Stomach (tissue), 19 donors: ENCODE measurements at places on chromosomes 16 and 17. TPM values are rescaled to one million over a fixed set of nuclear protein-coding genes. Genes with fewer than 3 reads are reported as not detected.

DNA sequence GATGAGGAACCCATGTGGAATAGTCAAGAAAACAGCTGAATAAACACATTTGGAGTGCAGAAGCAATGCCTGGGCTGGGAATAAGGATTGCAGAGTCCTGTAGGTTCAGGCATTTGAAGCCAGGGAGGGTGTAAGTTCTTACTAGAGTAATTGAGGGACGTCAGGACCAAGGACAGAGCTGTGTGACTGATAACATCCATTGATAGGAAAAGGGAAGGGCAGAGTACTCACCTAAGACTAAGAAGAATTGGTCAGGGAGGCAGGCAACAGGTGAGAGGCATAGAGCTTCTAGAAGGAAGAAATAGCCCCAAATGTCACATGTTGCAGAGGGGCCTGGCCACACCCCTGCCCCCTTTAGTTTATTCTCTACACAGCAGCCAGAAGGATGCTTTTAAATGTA lies 79.8 kb upstream of the TMEM132E start:
- H3K4me1 ChIP-seq: no peaks in the 10 kb centered on the region
- no peak overlapping the region for H3K27ac ChIP-seq
- peak; percentile 62 for DNase-seq
- no peaks in the 10 kb centered on the region for H3K36me3 ChIP-seq
- H3K4me3 ChIP-seq: no peak overlapping the region

- no peak overlapping the region for H3K4me3 ChIP-seq
- no peak overlapping the region for H3K27ac ChIP-seq
- H3K36me3 ChIP-seq: no peaks in the 10 kb centered on the region
- H3K27me3 ChIP-seq: peaks cover 13% of the 10 kb centered on the region
- H3K4me1 ChIP-seq: no peaks in the 10 kb centered on the region
- DNase-seq: no peak
Observed at GRCh38 chr17:78568494-78569115, 8.6 kb downstream of the DNAH17 start.

DNA sequence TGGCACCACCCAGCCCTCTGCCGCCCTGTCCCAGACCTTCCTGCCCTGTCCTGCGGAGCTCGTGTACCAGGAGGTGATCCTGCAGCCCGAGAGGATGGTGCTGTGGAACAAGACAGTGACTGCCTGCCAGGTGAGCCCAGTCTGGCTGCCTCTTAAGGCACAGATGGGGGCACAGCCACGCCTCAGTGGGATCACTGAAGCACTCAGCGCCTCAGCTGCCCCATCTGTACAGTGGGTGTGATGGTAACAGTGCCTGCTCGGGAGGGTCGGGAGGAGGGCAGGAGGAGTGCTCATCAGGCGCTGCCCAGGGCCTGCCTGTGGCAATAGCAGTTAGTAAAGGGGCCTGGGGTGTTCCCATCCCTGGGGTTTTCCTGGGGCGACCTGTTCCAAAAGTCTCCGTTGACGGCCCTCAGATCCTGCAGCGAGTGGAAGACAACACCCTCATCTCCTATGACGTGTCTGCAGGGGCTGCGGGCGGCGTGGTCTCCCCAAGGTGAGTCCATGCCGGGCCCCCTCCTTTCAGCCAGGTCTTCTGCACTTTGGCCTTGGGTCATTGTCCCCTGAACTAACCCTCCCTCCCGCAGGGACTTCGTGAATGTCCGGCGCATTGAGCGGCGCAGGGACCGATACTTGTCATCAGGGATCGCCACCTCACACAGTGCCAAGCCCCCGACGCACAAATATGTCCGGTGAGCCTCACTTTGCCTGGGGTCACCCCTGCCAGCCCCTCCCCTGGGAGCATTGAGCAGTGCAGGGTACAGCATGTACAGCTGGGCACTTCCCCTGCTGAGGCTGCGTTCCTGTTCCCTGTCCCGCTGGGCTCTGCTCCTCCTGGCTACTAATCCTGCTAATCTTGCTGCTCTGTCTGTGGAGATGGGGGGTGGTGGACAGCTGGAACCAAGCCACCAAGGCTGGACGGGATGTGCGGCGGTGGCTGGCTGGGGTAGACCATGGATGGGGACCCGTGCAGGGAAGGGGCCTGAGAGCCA lies 4.5 kb upstream of the TCAP start:
- H3K27me3 ChIP-seq: no peaks in the 10 kb centered on the region
- peaks cover 21% of the 10 kb centered on the region for H3K36me3 ChIP-seq
- peaks cover 44% of the 10 kb centered on the region for H3K4me1 ChIP-seq
- no peak overlapping the region for H3K27ac ChIP-seq
- DNase-seq: no peak
- H3K4me3 ChIP-seq: no peak overlapping the region

- H3K4me1 ChIP-seq: no peaks in the 10 kb centered on the region
- H3K27ac ChIP-seq: no peak overlapping the region
- no peaks in the 10 kb centered on the region for H3K27me3 ChIP-seq
- peak; percentile 30 for DNase-seq
- no peaks in the 10 kb centered on the region for H3K36me3 ChIP-seq
Observed at GRCh38 chr16:71637398-71637797, 11.4 kb downstream of the MARVELD3 start.

GRCh38 chr16:89312598-89313299 lies 95.2 kb downstream of the ZNF778 start:
- peaks cover 25% of the 10 kb centered on the region for H3K4me1 ChIP-seq
- peaks cover 47% of the 10 kb centered on the region for H3K36me3 ChIP-seq
- H3K27ac ChIP-seq: no peak overlapping the region

- no peak overlapping the region for H3K27ac ChIP-seq
- H3K4me3 ChIP-seq: no peak overlapping the region
- H3K27me3 ChIP-seq: no peaks in the 10 kb centered on the region
- H3K4me1 ChIP-seq: no peaks in the 10 kb centered on the region
- DNase-seq: peak; percentile 46
Observed at GRCh38 chr16:64459821-64460220, 662.0 kb downstream of the CDH11 start.

DNA sequence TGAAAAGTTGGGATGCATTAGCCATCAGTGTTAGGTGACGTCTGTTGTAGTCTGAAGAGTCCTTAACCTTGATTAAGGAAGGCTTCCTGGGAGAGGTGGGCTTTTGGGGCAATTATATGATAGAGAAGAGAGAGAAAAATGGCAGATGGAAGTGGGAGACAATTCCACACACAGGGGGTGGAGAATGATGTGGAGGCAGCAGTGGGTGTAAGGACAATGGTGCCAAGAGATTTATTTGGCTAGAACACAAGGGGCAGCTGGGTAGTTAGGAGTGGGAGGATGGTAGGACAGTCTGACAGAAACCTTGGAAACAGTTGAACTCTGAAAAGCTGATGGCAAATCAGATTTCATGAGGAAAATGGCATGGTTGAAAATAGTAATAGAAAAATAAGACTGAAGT lies 10.7 kb upstream of the DUSP14 start:
- DNase-seq: no peak
- peaks cover 8% of the 10 kb centered on the region for H3K4me1 ChIP-seq

- H3K27ac ChIP-seq: no peak overlapping the region
- no peak for DNase-seq
- H3K36me3 ChIP-seq: no peaks in the 10 kb centered on the region
- H3K27me3 ChIP-seq: peaks cover 56% of the 10 kb centered on the region
- H3K4me1 ChIP-seq: no peaks in the 10 kb centered on the region
Observed at GRCh38 chr17:40779181-40779909, 3.0 kb downstream of the KRT27 start.

GRCh38 chr17:2093349-2093748 lies 38.4 kb downstream of the HIC1 start:
- peaks cover 53% of the 10 kb centered on the region for H3K4me1 ChIP-seq
- H3K36me3 ChIP-seq: no peaks in the 10 kb centered on the region
- no peak overlapping the region for H3K27ac ChIP-seq
- no peak overlapping the region for H3K4me3 ChIP-seq
- no peaks in the 10 kb centered on the region for H3K27me3 ChIP-seq

DNA sequence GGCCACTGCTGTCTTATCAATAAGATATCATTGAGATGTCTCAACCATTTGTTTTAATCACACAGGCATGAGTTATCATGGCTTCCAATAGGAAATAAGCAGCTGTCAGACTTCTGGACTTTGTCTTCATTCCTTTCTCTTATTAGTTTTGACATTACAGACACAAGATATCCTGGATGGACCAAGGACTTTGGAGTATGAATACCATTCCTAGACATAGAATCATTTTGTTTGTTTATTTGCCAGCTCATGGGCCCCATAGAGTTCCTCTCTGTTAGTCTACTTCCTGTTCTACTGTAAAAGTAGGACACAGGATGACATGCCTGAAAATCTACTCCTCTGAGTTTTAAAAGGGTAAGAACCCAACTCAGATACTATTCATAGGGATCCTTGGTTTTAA lies 77.7 kb upstream of the KCNJ16 start:
- no peaks in the 10 kb centered on the region for H3K36me3 ChIP-seq
- no peaks in the 10 kb centered on the region for H3K27me3 ChIP-seq
- H3K4me3 ChIP-seq: no peak overlapping the region
- no peak overlapping the region for H3K27ac ChIP-seq
- DNase-seq: peak; percentile 4
- H3K4me1 ChIP-seq: no peaks in the 10 kb centered on the region

DNA sequence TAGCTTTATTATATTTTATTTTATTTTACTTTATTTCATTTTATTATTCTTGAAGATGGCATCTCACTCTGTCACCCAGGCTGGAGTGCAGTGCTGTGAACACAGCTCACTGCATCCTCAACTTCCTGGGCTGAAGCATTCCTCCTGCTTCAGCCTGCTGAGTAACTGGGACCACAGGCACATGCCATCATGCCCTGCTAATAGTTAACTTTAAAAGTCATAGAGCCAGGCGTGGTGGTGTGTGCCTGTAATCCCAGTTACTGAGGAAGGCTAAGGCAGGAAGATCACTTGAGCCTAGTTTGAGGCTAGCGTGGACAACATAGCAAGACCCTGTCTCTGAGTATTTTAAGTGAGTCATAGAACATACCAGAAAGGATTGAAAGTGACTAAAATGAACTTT lies 38.7 kb downstream of the ESRP2 start:
- H3K4me1 ChIP-seq: peaks cover 5% of the 10 kb centered on the region
- H3K4me3 ChIP-seq: no peak overlapping the region
- no peak overlapping the region for H3K27ac ChIP-seq
- H3K36me3 ChIP-seq: peaks cover 4% of the 10 kb centered on the region

- DNase-seq: no peak
- H3K4me3 ChIP-seq: no peak overlapping the region
- no peaks in the 10 kb centered on the region for H3K27me3 ChIP-seq
- no peaks in the 10 kb centered on the region for H3K36me3 ChIP-seq
Observed at GRCh38 chr16:74721716-74722115, 21.1 kb upstream of the MLKL start.

DNA sequence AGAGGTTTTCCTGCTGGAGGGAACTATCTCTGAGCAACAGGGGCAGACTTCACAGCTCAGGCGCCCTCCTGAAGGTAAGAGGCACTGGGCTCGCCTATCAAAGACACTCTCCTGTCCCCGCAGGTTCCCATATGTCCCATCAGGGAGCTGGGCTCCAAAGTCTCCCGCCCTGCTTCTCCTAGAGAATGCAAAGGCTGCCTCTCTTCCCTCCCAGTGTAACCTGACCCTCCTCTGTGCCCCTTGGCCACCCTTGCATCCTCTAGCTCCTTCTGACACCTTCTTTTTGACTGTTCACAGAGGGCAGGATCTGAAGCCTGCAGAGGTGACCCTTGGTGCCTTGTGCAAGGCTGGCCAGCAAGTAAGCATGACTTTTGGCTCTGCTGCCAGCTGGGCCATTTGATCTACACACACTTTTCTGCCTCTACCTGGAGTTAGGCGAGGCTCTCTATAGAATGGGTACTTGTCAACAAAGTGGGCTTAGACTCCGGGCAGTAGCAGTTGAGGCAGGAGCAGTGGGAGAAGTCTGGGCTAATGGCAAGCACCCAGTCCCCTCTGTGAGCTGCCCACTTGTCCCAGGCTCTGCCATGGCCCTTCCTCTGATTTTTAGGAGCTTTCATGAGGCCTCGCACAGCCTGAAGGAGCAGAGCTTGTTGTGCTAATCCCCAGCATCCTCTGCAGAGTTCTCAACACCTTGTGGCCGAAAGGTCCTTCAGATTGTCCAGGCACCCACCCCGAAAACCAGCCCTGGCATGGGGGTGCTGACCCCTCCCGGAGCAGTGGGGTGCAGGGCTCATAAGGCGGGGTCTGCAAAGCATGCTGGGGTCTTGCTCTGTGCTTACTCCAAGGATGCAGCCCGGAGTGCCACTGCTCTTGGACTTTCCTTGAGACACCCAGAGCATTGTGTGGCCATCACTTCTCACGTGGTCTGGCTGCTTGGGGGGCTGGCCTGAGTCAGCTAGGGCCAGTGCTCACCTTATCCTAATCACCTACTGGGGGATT lies 122.9 kb downstream of the METRNL start:
- peak; percentile 25 for DNase-seq
- no peak overlapping the region for H3K4me3 ChIP-seq
- peaks cover 57% of the 10 kb centered on the region for H3K4me1 ChIP-seq
- no peaks in the 10 kb centered on the region for H3K36me3 ChIP-seq
- H3K27me3 ChIP-seq: no peaks in the 10 kb centered on the region

DNA sequence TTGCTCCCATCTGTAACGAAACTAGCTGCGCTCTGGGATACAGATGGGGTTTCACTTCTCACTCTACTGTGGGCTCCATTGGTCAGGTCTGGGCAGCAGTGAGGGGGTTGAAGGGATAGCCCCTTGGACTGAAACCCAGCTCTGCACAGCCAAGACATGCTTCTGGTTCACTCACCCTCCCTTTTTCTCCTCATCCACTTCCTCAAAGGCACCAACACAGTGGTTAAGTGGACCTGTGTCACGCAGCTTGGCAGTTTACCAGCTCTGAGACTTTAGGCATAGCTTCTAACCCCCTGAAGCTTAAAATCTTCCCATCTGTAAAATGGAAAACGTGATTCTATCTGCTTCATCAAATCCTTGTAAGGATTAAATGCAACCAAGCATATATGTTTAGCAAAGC lies 11.5 kb upstream of the KRT38 start:
- DNase-seq: no peak
- no peak overlapping the region for H3K27ac ChIP-seq
- H3K4me1 ChIP-seq: no peaks in the 10 kb centered on the region
- no peaks in the 10 kb centered on the region for H3K27me3 ChIP-seq

GRCh38 chr17:60252459-60252858 lies 102.7 kb downstream of the CA4 start:
- peaks cover 47% of the 10 kb centered on the region for H3K36me3 ChIP-seq
- H3K27me3 ChIP-seq: no peaks in the 10 kb centered on the region
- no peak overlapping the region for H3K27ac ChIP-seq
- H3K4me3 ChIP-seq: no peak overlapping the region
- no peak for DNase-seq

DNA sequence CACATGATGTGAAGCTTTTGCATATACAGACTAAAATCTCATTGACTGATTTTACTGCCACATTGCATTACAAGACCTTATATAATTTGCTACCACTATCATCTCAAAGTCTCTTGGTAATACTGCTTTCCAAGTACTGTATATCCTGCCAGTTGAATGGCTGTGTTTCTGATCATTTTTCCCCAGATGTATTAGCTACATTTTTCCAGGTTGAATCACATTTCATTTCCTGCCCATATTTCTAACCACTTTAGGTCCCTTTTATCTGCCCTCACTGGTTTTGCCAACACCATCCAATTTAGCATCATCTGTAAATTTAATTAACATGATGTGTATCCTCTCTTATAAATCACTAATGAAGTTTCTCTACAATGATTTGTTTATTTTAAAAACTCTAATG lies 365.7 kb upstream of the PMFBP1 start:
- H3K27ac ChIP-seq: no peak overlapping the region
- H3K4me3 ChIP-seq: no peak overlapping the region
- no peaks in the 10 kb centered on the region for H3K27me3 ChIP-seq

The CDH8 gene
- total RNA-seq: not detected

The TM4SF5 gene
- total RNA-seq: not detected

The SLC25A11 gene
- total RNA-seq: 73.2 TPM

The C16orf86 gene
- total RNA-seq: 83.0 TPM

The HSD11B2 gene
- not detected for total RNA-seq

The TVP23A gene
- not detected for total RNA-seq

The VAMP2 gene
- total RNA-seq: 6.7 TPM
